ENCODE measurements at places on chromosomes 2 and 18.

DNA sequence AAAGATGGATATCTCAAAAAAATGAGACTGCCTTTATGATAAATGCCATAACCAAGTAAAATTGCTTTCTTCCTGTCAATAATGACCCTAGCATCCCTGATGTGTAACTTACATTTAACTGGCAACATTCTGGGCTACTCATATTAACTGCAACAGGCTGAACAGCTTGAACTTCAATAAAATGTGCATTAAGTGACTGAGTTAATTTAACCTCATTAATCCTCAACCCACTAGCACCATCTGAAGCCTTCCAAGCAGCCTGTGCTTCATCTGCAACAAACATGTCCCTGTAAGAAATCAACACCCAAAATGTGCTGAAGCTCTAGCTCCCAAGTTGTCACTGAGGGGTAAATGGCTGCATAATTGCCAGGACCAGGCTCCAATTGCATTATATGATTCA lies 296.2 kb upstream of the ZC3H15 start:
- no peak for DNase-seq

GRCh38 chr2:9462886-9463697 lies 11.3 kb upstream of the IAH1 start:
- no peak for DNase-seq

DNA sequence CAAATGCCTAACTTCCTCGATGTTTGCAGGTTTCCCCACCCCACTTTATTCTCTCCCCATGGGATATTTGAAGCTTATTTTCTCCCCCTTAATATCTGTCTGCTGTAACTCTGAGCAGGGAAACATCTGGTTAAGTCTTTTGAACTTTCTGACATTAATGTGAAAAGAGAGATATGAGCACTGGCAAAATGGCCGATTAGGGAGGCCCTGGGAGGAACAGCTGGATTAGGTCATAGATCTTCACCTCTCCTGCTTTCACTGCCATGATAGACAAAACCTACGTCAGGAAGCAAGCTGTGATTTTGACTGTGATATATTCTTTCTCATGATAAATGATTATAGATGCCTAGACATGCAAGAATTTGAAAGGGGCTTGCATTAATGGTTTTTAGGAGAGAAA lies 43.6 kb downstream of the LYPD6B start:
- DNase-seq = no peak

DNA sequence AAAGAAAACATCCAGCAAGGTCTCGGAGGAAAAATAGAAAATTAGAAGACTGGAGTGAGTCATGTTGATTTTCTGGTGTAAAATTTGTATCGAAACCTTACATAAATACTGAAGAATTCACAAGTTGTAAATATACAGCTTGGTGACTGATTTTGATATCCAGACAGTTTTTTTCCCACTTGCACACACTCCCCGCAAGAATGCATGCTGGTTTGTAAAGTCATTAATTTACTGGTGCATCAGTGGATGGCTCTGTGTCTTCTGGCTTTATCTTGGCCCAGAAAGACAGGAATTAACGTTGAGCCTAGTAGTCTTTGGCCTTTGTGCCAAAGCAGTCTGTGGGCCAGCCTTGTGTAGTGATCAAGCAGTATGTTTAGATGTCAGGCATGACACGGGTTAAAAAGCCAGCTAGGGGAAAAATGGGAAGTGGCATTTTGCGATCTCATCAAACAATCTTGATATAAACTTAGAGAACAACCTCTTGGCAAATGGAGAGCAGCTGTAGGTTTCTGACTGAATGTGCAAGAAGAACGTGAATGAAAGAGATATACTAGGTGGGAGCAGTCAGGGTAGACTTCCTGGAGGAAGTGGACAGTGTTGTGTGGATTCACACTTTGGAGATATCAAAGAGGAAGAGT lies 22.7 kb upstream of the CASP8 start:
- DNase-seq = no peak

DNA sequence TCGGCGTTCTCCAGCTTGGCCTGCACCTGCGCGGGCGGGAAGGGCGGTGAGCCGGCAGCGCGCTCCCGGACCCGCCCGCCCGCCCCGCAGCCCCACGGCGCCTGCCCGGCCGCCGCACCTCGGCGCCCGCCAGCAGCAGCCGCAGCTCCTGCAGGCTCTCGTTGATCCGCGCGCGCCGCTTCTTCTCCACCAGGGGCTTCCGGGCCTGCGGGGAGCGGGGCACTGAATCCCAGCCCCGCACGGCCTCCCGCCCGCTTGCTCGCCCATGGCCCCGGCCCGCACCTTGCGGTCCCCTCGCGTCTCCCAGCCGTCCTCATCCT lies 335 bp downstream of the HES6 start:
- no peak for DNase-seq

DNA sequence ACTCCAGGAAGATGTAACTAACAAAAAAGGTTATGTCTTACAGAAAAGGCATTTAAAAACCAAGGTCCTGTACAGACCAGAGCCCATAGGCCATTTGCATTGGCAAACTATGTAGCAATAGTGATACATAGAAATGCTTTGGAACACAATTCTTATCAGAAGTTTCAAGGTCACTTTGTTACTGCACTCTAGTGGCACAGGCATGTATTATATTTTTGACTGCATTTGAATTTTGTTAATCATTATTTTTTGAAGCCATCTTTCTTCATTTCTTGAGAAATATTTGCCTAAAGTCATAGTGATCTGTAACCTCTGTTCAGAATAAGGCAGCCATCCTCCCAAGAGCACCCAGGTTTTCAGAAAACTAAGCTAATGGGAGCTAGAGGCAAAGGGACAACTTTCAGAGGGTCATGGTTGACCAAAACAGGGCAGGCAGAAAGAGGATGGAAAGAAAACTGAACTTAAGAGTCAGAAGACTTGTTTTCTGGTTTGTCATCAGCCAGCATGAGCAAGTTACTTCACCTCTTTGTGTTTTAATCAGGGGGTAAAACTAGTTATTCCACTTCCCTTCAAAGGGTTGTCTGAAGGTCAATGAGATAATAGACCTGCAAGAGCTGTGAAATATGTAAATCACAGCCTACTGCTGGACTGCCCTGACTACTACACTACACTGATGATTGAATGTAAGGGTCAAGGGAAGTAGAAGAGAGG lies 41.5 kb downstream of the SLC38A11 start:
- DNase-seq = peak; percentile 41

GRCh38 chr2:69914950-69915945 lies at the start of gene MXD1:
Gene MXD1 (plus strand): TSS chr2:69915109. CDS start chr2:69915331, 222 bp downstream.
- DNase-seq = peak; percentile 16

DNA sequence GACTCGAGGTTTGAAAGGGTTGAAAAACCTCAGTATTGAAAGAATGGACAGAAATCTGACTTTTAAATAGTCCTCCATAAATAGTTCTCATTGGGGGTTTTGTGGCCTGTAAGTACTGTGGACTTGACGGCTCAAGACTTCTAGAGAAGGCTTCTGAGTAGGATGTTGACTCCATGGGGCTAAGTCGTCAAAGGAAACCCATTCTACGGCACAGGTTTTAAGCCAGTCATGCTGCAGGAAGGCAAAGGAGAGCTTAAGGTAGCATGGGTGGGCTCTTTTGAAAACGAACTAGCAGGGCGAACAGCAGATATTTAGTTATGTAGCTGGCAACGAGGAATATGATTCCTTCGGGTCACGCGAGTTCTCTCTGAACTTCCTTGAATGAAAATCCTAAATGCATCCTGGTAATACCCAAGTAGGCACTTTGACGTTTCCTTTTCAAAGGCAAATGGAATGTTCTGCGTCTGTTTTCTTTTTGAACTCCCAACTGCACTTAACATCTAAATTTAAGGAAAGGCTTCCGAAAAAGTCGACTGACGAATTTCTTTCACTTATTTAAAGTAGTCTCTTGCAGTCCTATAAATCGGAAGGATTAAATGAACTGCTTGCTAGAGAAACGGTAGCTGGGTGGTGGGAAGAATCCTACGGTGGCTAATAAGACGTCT lies 1.1 kb upstream of the NEDD4L start:
- DNase-seq = no peak

DNA sequence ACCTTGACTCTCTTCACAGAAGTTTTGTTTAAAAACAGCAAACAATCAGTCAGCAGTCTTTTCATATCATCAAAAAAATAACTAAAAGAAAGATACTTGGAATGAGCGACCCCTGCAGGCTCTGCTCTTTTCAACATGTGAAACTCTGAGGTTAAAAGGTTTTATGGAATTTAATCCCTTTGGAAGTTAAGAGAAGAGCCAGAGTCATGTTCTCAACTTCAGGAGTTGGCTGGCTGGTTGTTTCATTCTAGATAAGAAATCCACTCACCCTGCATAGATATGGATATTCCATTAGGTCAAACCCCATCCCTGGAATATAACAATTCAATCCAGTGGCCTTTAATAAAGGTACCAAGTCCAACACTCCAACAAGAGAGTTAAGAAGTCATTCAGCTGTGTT lies 115.6 kb upstream of the RMDN2 start:
- peak; percentile 60 for DNase-seq

- DNase-seq = peak; percentile 46
These were observed 240.9 kb upstream of the APCDD1 start for GRCh38 chr18:10213526-10213925.

- DNase-seq = peak; percentile 92
These were observed 216.9 kb downstream of the HAUS1 start for GRCh38 chr18:46320928-46321711.

GRCh38 chr18:49842656-49843055 lies 29.3 kb upstream of the ACAA2 start:
- no peak for DNase-seq

GRCh38 chr2:65545837-65546805 lies 113.7 kb upstream of the SPRED2 start:
- DNase-seq = peak; percentile 67

DNA sequence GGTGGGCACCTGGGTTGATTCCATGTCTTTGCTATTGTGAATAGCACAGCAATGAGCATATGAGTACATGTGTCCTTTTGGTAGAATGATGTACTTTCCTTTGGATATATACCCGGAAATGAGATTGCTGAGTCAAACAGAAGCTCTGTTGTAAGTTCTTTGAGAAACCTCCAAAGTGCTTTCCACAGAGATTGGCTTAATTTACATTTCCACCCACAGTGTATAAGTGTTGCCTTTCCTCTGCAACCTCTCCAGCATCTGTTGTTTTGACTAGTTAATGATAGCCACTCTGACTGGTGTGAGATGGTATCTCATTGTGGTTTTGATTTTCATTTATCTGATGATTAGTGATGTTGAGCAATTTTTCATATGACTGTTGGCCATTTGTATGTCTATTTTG lies 194.8 kb downstream of the ZNF804A start:
- peak; percentile 24 for DNase-seq

- no peak for DNase-seq
These were observed 6.0 kb upstream of the CCDC93 start for GRCh38 chr2:118019821-118020220.

DNA sequence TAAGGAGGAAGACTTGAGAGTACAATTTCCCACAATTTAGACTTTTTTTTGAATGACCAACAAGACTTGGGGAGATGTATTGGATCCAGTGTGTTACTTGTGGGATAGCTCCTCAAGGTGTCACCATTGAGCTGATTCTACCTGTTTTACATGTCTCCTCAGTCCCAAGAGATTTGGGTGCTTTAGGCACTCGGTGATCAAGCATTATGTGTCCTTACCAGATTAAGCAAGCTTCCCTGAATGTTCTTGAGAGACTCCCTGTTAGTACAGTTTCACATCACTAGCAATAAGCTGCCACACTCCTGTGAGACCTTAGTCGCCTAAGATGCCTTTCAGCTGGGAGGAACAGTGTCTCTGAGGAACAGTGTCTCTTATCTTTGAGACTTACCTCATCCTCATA lies 384.3 kb upstream of the SYT4 start:
- DNase-seq = peak; percentile 90

- DNase-seq = peak; percentile 98
These were observed 36.5 kb upstream of the ARMC9 start for GRCh38 chr2:231161877-231162329.

DNA sequence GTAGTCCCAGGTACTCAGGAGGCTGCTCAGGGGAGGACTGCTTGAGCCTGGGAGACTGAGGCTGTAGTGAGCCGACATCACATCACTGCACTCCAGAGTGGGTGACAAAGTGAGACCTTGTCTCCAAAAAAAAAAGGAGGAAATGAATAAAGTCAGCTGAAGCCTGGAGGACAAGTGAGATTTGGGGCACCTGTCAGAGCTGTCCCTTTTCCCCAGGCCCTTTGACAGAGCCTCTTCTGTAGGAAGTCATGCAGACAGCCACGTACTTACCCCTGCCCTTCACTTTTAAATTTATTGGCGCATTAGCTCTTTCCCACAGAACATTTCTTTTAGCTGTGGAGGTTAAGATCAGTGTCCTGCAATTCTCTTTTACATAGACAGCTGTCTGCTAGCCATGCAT lies 151.0 kb upstream of the DNMT3A start:
- no peak for DNase-seq

- DNase-seq = no peak
These were observed 1.5 kb upstream of the SLC30A3 start for GRCh38 chr2:27264253-27264752.

DNA sequence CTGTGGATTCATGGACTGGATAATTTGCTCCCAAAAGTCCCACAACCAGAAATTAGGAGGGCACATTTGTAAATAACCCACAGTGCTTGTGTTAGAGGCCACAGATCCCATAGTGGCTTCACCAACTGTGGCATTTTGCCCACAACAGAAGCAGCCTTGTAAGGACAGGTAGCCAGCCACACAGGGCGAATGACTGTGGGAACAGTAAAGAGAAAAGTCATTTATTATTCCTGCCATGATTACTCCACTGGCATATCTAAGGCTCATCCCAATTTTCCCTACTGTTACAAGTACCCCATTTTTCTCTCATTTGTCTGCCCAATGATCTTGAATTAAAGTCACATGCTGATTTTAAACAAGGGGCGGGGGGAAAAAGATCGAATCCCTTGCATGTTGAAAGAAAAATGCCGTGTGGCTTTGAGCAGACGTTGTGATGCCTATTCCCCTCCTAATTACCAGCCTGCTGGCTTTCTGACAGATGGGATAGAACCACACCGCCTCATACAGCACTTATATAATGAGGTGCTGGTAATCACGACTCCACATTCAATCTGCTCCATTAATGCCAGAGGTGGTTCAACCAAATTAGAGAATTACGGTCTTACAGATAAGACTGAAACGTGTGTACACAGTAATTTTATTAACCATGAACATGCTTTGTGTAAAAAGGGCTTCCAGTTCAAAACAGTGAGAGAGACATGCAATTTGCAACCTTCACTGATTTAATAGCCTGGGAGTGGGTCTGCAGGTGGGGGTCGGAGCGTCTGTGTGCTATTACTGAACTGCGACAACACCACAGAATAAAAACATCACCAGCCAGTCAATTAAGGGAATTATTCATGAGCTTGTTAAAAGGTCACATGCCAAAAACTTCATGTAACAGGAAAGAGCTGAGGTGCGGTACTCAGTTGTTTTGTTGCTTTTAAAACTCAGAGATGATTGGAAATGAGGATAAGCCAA lies 196.0 kb downstream of the TMEM163 start:
- no peak for DNase-seq

GRCh38 chr18:79932907-79933306 lies 18.5 kb downstream of the SLC66A2 start:
- DNase-seq = peak; percentile 9

DNA sequence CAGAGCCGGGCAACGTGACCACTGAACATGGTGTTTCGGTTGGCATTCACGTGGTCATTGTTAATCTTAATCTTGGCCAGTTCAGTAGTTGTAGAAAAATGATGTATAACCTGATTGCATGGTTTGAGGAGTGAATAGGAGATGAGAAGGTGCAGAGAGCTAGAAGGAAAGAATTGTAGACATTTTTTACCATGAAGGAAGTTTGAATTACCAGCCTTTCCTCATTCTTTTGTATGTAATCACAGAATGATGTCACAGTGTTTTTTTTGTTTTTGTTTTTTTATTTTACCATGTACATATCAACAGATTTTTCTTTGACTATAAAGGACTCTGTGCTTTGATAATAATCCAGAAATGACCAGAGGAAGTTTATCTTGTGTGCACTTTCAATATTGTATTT lies 126.3 kb downstream of the LTBP1 start:
- DNase-seq = no peak
